ENCODE measurements at places on chromosomes 5 and 9. TPM values are rescaled to one million over a fixed set of nuclear protein-coding genes. Genes with fewer than 3 reads are reported as not detected.
A peak's percentile ranks its signal among the peaks of the same experiment; 100 is the strongest.

HAUS6 gene
- 28.7 TPM for total RNA-seq

- no peaks in the 10 kb centered on the region for H3K4me1 ChIP-seq
- H3K36me3 ChIP-seq, result peaks cover 35% of the 10 kb centered on the region
- no peaks in the 10 kb centered on the region for H3K27me3 ChIP-seq
- no peak overlapping the region for H3K27ac ChIP-seq
These were observed 21.0 kb downstream of the DHX29 start for GRCh38 chr5:55286411-55286933.

- DNase-seq, result no peak
- H3K4me3 ChIP-seq, result no peak overlapping the region
- no peaks in the 10 kb centered on the region for H3K27me3 ChIP-seq
- no peak overlapping the region for H3K27ac ChIP-seq
- peaks cover 12% of the 10 kb centered on the region for H3K36me3 ChIP-seq
These were observed 1.8 kb upstream of the ZNF354A start for GRCh38 chr5:178732281-178732680.

IGIP gene
- 2.3 TPM for total RNA-seq

GRCh38 chr9:128621730-128622455, 34.8 kb downstream of the DYNC2I2 start:
- no peak for DNase-seq
- no peak overlapping the region for H3K4me3 ChIP-seq
- no peak overlapping the region for H3K27ac ChIP-seq

COL15A1 gene
- 0.12 TPM for total RNA-seq

DNA sequence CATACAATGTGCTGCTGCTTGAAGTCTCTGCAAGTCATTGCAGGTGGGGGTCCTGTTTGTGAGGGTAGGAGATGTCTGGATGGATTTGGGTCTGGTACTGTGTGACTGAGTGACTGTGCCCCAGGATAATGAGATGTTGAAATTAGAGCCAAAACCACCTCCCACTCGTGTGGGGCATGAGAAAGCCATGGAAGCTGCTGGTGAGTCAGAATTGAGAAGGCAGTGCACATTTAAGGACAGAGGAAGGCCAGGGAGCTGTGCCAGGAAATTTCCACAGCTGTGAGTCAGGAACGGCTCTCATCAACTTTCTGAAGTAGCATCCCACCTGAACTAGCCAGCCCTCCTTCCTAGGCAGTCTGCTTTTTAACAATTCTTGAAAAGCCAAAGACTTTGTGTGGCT, 229.8 kb downstream of the DRD1 start:
- peaks cover 10% of the 10 kb centered on the region for H3K27me3 ChIP-seq
- no peak overlapping the region for H3K27ac ChIP-seq
- H3K36me3 ChIP-seq, result no peaks in the 10 kb centered on the region
- H3K4me1 ChIP-seq, result no peaks in the 10 kb centered on the region
- no peak overlapping the region for H3K4me3 ChIP-seq

DNA sequence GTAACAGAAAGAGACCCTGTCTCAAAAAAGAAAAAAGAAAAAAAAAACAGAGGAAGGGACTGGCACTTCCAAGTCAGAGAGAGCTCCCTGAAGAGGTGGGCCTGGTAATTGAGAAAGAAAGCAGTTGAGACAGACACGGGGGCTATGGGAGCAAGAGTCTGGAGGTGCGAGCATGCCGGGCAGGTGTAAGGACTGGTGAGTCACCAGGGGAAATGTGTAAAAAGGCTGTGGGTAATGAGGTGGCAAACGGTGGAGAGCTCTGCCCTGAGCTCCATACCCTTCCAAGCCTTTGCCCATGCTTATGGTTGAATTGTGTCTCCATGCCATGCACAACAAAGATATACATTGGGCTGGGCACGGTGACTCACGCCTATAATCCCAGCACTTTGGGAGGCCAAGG, 18.0 kb upstream of the JADE2 start:
- no peaks in the 10 kb centered on the region for H3K27me3 ChIP-seq
- no peak overlapping the region for H3K4me3 ChIP-seq
- H3K27ac ChIP-seq, result no peak overlapping the region

- H3K27ac ChIP-seq, result no peak overlapping the region
- peaks cover 8% of the 10 kb centered on the region for H3K36me3 ChIP-seq
- no peaks in the 10 kb centered on the region for H3K27me3 ChIP-seq
- H3K4me1 ChIP-seq, result peaks cover 3% of the 10 kb centered on the region
- no peak overlapping the region for H3K4me3 ChIP-seq
These were observed 3.2 kb upstream of the UHRF2 start for GRCh38 chr9:6409811-6410210.

DNA sequence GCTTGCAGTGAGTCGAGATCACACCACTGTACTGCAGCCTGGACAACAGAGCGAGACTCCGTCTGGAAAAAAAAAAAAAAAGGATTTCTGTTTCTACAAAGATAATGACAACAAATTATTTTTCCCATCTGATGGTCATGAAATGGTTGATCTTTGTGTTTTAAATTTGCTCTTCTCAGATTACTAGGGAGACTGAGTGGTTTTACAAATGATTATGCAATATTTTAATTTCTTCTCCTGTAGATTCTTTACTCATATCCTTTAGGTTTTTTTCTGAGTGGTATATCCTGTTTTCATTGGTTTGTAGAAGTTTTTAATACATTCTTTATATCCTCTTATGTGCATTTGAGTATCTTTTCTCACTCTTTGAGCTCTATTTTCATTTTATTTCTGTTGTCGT, 20.6 kb upstream of the AUH start:
- no peak overlapping the region for H3K27ac ChIP-seq
- no peak for DNase-seq
- H3K36me3 ChIP-seq, result no peaks in the 10 kb centered on the region
- H3K27me3 ChIP-seq, result peaks cover 7% of the 10 kb centered on the region
- H3K4me1 ChIP-seq, result no peaks in the 10 kb centered on the region
- H3K4me3 ChIP-seq, result no peak overlapping the region

DNA sequence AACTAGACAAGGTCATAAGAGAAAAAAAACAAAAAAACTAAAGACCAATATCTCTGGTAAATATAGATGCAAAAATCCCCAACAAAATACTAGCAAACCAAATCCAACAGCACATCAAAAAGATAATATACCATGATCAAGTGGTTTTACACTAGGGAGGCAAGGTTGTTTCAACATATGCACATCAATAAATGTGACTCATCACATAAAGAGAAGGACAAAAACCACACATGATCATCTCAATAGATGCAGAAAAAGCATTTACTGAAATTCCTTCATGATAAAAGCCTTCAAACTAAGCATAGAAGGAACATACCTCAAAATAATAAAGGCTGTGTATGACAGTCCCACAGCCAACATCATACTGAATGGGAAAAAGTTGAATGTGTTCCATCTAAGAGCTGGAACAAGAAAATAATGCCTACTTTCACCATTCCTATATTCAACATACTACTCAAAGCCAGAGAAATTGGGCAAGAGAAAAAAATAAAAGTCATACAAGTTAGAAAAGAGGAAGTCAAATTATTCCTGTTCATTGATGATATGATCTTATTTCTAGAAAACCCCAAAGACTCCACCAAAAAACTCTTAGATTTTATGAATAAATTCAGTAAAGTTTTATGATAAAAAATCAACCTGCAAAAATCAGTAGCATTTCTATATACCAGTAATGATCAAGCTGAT, 72.2 kb upstream of the FAM169A start:
- no peak for DNase-seq
- peaks cover 8% of the 10 kb centered on the region for H3K27me3 ChIP-seq
- H3K27ac ChIP-seq, result no peak overlapping the region
- H3K4me3 ChIP-seq, result no peak overlapping the region
- peaks cover 26% of the 10 kb centered on the region for H3K4me1 ChIP-seq
- H3K36me3 ChIP-seq, result no peaks in the 10 kb centered on the region

- H3K4me1 ChIP-seq, result peaks cover 41% of the 10 kb centered on the region
- H3K36me3 ChIP-seq, result no peaks in the 10 kb centered on the region
- peak overlapping the region; percentile 31 for H3K4me3 ChIP-seq
- DNase-seq, result no peak
These were observed 3.6 kb upstream of the NKX2-5 start for GRCh38 chr5:173238312-173239232.

DNA sequence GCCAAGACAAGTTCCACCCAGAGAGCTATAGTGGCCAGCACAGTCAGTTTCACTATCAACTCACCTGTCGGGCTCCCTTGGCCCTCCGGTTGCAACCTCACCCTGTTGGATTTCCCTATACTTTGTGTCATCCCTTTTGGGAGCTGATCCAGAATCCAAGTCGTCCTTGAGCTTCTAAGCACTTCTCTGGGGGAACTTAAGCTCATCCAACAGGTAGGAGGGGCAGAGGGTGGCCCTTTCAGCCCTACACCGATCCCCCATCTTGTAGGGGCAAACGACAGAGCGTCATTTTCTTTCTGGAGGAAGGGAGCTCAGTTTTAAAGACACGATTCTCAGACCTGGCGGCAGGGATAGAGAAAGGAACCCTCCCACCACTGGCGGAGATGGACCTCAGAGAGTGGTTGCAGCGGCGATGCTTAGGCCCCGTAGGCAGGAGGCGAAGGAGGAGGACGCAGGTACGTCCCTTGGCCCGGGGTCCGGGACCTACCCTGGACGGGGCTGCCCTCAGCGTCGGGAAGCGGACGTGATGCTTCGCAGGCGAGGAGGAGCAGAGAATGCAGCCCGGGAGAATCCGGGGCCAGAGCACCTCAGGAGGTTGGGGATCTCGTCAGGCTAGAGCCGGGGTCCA, 519 bp downstream of the ZER1 start:
- peak; percentile 12 for DNase-seq
- no peaks in the 10 kb centered on the region for H3K36me3 ChIP-seq
- H3K4me1 ChIP-seq, result peaks cover 17% of the 10 kb centered on the region
- H3K27me3 ChIP-seq, result no peaks in the 10 kb centered on the region
- H3K27ac ChIP-seq, result peak overlapping the region; percentile 82

GABRA6 gene
- not detected for total RNA-seq

GRCh38 chr5:61182449-61182848, 20.2 kb upstream of the SMIM15 start:
- H3K4me1 ChIP-seq, result peaks cover 5% of the 10 kb centered on the region
- no peak overlapping the region for H3K4me3 ChIP-seq
- no peaks in the 10 kb centered on the region for H3K36me3 ChIP-seq
- peaks cover 9% of the 10 kb centered on the region for H3K27me3 ChIP-seq
- no peak for DNase-seq

CCDC112 gene
- total RNA-seq, result 1.7 TPM

- peaks cover 62% of the 10 kb centered on the region for H3K4me1 ChIP-seq
- H3K27ac ChIP-seq, result no peak overlapping the region
- H3K27me3 ChIP-seq, result no peaks in the 10 kb centered on the region
- H3K36me3 ChIP-seq, result peaks cover 2% of the 10 kb centered on the region
These were observed 791 bp upstream of the GPR150 start for GRCh38 chr5:95619096-95619495.

DNA sequence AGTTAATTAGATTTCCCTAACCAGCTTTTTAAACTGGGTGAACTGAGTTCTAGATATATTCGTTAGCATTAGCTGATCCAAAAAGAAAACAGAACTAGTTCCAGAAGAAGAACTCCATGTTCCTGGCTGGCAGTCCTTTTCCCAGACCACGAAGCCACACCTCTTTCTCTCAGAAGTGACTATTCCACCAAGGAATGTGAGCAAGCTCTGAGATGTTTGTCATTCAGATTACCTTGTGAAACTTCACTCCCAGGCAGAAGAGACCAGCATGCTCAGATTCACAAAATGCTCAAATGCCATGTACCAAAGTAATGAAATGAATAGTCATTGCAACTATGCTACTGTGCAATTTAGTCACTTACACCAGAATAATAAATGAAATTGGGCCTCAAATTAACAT, 4.4 kb upstream of the SSBP2 start:
- no peaks in the 10 kb centered on the region for H3K27me3 ChIP-seq
- peaks cover 11% of the 10 kb centered on the region for H3K4me1 ChIP-seq
- H3K4me3 ChIP-seq, result no peak overlapping the region

CCDC183 gene
- 0.21 TPM for total RNA-seq

DNA sequence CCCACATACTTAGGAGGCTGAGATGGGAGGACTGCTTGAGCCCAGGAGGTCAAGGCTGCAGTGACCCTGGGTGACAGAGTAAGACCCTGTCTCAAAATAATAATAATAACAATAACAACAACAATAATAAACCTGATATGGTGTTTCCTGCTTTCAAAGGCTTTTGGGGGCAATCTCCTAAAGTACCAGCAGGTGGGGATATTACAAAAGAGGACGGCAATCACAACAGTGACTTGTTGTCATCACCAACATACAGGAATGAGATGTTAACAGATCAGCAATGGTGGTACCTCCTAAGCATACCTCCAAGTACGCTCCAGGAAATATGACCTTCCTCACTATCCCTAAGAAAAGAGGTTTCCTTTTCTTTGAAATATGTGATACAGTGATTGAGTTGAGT, 91.1 kb upstream of the RNF180 start:
- H3K27ac ChIP-seq, result no peak overlapping the region
- no peaks in the 10 kb centered on the region for H3K36me3 ChIP-seq
- no peak overlapping the region for H3K4me3 ChIP-seq
- no peak for DNase-seq

- no peak overlapping the region for H3K27ac ChIP-seq
- H3K4me1 ChIP-seq, result no peaks in the 10 kb centered on the region
- no peak overlapping the region for H3K4me3 ChIP-seq
- no peaks in the 10 kb centered on the region for H3K27me3 ChIP-seq
- no peak for DNase-seq
These were observed 131.8 kb downstream of the LURAP1L start for GRCh38 chr9:12906646-12907045.

DNA sequence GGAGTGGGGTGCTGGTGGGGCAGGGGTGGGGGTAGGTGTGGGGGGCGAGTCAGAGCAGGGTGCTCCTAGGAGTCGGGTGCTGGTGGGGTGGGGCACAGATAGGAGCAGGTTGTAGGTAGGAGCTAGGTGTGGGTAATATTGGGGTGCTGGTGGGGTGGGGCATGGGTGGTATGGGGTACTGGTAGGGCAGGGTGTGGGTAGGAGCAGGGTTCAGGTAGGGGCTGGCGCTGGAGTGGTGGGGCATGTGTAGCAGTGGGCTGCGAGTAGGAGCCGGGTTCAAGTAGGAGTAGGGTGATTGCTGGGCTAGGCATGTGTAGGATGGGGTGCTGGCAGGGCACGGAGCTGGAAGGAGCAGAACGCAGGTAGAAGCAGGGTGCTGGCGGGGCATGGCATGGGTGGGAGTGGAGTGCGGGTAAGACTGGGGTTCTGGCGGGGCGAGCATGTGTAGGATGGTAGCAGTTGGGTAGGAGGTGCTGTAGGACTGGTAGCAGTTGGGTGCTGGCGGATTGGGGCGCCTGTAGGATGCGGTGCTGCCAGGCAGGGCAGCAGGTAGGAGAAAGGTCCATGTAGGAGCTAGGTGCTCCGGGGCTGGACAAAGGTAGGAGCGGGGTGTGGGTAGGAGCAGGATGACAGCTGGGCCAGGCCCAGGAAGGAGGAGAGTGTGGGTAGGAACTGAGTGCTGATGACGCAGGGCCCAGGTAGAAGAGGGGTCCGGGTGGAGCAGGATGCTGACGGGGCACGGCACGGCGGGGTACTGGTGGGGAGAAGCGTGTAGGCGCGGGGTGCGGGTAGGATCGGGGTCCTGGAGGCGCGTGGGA, 105.5 kb upstream of the SIMC1 start:
- H3K27ac ChIP-seq, result no peak overlapping the region
- H3K4me1 ChIP-seq, result peaks cover 18% of the 10 kb centered on the region
- H3K4me3 ChIP-seq, result peak overlapping the region; percentile 66
- no peak for DNase-seq
- peaks cover 10% of the 10 kb centered on the region for H3K27me3 ChIP-seq
- H3K36me3 ChIP-seq, result no peaks in the 10 kb centered on the region

- peaks cover 11% of the 10 kb centered on the region for H3K27me3 ChIP-seq
- peaks cover 4% of the 10 kb centered on the region for H3K36me3 ChIP-seq
- H3K4me3 ChIP-seq, result no peak overlapping the region
- H3K4me1 ChIP-seq, result no peaks in the 10 kb centered on the region
- no peak for DNase-seq
These were observed 59.0 kb upstream of the CDK20 start for GRCh38 chr9:88033359-88033702.
